ENCODE measurements at places on chromosomes 2 and 18. TPM values are rescaled to one million over a fixed set of nuclear protein-coding genes. Genes with fewer than 3 reads are reported as not detected.

DNA sequence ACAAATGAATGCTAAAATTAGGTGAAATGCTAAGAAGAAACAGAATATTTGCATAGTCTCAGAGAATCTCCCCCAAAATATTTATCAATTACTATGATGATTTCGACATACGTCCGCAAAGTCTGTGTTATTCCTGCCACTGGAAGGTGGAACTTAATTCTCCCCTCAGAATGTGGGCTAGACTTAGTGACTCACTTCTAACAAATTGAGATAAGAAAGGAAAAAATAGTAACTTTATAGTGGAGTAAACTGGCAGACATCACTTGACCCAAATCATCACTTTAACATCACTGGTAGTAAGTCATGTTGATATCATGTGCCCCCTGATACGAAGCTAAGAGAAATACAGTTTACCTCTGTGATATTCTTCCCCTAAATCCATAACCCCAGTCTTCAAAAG lies 23.5 kb downstream of the HADHB start:
- peak overlapping the region; percentile 89 for H3K27ac ChIP-seq
- H3K4me1 ChIP-seq, result peaks cover 46% of the 10 kb centered on the region
- no peaks in the 10 kb centered on the region for H3K27me3 ChIP-seq
- peaks cover 51% of the 10 kb centered on the region for H3K36me3 ChIP-seq
- DNase-seq, result no peak

DNA sequence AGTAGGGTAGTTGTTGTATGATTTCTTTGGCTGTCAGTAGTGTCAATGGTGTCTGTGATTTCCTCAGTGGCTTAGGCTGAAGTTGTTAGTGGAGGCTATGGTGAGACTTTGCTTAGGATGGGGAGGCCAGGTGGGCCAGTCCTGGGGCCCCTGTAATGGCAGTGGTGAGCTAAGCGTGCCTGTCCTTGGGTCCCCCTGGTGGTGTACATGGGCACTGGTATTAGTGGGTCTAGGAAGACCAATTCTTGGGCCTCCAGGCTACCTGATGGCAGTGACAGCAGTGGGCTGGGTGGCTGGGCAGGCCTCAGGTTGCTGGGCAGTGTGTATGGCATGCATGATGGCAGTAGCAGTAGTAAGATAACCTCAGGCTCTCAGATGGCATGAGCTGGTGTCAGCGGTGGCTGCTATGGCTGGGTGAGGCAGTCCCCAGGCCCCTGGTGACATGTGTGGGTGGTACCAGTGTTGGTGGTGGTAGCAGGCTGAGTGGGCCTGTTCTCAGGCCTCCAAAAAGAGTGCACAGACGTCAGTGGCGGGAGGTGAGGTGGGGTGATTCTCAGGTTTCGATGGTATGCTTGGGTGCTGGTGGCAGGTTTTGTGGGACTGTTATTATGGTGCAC lies 103.2 kb downstream of the KLHL14 start:
- H3K27ac ChIP-seq, result no peak overlapping the region
- H3K36me3 ChIP-seq, result no peaks in the 10 kb centered on the region
- H3K4me3 ChIP-seq, result no peak overlapping the region
- no peaks in the 10 kb centered on the region for H3K4me1 ChIP-seq
- H3K27me3 ChIP-seq, result no peaks in the 10 kb centered on the region
- no peak for DNase-seq

DNA sequence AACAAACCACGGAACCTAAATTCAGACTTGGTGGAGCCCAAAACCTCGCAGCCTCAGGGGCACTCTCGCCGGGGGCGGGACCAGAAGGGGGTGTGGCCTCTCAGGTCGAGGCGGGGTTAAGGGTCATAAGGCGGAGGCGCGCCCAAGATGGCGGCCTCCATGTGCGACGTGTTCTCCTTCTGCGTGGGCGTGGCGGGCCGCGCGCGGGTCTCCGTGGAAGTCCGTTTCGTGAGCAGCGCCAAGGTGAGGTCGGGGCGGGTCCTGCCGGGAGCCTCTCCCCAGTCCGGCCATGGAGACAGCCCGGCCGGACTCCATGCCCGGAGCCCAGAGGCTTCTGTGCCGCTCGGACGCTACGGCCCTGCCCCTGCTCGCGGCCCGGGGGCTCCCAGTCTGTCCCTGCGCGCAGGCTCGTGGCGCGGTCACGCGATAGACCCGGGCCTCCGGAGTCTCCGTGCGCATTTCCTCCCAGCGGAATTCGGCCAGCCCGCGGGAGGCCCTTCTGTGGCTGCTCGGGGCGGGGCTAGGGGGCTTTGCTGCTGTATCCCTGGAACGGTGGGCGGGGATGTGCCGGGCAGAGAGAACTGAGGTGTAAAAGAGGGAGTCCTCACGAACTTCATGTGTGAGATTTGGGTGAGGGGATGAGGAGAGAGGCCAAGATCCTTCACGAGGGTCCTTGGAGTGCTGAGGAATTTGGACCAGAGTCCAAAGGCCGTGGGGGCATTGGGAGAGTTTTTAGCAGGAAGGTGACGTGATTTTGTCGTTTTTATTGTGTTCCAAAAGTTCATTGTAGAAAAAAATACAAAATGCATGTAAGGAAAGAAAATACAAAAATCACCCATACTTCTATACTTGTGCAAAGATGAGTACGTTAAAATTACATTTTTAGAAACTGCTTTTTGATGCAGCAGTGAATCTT lies at the start of gene SMYD5:
Gene SMYD5 (plus strand): TSS at position 126 of the 916 bp plus-strand sequence. CDS start 22 bp downstream, at position 148.
- peak within 1 kb of the TSS; percentile 75 for H3K27ac ChIP-seq
- H3K4me1 ChIP-seq, result peaks cover 38% of the 10 kb centered on the region
- DNase-seq, result peak; percentile 85
- H3K36me3 ChIP-seq, result no peaks in the 10 kb centered on the region
- peak within 1 kb of the TSS; percentile 92 for H3K4me3 ChIP-seq

DNA sequence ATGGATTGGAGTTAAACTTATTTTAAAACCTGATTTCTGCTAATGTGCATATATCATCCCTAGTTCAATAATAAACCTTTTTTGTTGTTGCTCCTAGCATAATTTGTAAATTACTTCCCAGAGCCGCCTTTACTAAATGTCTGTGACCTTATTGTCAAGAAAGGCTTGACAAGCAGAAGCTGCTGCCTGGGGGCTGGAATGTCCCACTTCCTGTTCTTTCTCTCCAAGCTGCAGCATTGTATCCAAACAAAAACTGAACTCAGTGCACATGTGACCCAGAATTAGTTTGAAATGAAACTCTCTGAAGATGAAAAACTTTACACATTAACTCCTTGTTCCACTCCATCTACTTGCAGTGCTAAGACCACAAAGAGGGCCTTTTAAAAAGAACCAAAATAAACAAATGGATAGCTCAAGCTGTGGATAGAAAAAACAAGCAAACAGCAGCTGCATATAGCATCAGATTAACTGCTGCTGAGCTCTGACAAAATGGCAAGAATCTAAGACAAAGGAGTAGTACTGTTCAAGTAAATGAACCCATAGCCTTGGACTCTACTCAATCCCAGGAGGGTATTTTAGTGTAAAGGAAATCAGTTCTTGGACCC lies 99.8 kb upstream of the NEUROD1 start:
- no peak overlapping the region for H3K4me3 ChIP-seq
- peaks cover 12% of the 10 kb centered on the region for H3K4me1 ChIP-seq
- no peak for DNase-seq
- peak overlapping the region; percentile 16 for H3K27ac ChIP-seq

UGT1A10 gene
- not detected for total RNA-seq

SLC35F6 gene
- total RNA-seq, result 19.6 TPM

ZNF804A gene
- total RNA-seq, result not detected

ANKRD53 gene
- total RNA-seq, result 0.33 TPM

- peak; percentile 62 for DNase-seq
- peaks cover 73% of the 10 kb centered on the region for H3K4me1 ChIP-seq
- H3K27me3 ChIP-seq, result no peaks in the 10 kb centered on the region
- peak overlapping the region; percentile 3 for H3K4me3 ChIP-seq
Measured at GRCh38 chr2:45882707-45883602, 231.5 kb downstream of the PRKCE start.

- DNase-seq, result no peak
- peaks cover 10% of the 10 kb centered on the region for H3K4me1 ChIP-seq
- no peaks in the 10 kb centered on the region for H3K36me3 ChIP-seq
- H3K4me3 ChIP-seq, result no peak overlapping the region
- no peaks in the 10 kb centered on the region for H3K27me3 ChIP-seq
- H3K27ac ChIP-seq, result peak overlapping the region; percentile 55
Measured at GRCh38 chr2:119579424-119580295, 35.4 kb downstream of the CFAP221 start.

- H3K36me3 ChIP-seq, result no peaks in the 10 kb centered on the region
- no peak for DNase-seq
- no peak overlapping the region for H3K27ac ChIP-seq
- no peak overlapping the region for H3K4me3 ChIP-seq
Measured at GRCh38 chr2:215746887-215747615, 266.3 kb downstream of the MREG start.

IL36G gene
- not detected for total RNA-seq

DNA sequence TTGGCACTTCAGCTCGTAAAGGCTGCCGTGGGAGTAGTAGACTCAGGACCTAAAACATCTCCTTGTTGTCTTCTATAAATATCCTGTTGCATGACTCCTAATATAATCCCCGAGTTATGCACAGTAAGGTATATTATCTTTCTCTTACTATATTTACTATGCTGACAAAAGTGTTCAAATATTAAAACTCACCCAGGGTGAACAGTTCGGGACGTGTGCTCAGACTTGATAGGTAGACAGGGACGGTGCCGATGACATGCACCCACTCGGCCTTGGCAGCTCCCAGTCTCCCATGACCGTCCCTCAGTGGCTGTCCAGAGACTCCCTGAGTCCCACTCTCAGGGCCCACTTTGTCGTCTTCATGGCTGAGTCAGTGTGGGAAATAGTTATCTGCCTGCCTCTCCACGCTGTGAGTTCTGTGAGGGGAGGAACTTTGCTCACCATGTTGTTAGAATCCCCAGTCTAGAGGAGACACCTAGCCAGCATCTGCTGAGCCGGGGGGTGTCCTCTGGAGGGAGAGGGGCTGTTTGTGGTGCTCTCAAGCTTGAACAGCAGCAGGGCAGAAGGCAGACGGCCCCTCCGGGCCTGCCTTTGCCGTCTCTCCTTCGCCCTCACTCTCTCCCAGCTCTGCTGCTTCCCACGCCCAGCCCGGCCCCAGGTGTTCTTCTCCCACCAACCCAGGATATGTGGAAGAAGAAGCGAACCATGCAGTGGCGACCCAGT lies 75.0 kb downstream of the DGKD start:
- peak overlapping the region; percentile 11 for H3K4me3 ChIP-seq
- peaks cover 77% of the 10 kb centered on the region for H3K4me1 ChIP-seq
- peak overlapping the region; percentile 73 for H3K27ac ChIP-seq
- DNase-seq, result no peak
- H3K36me3 ChIP-seq, result peaks cover 2% of the 10 kb centered on the region
- no peaks in the 10 kb centered on the region for H3K27me3 ChIP-seq

GRCh38 chr2:173402405-173402974 lies 47.8 kb downstream of the CDCA7 start:
- peaks cover 14% of the 10 kb centered on the region for H3K4me1 ChIP-seq
- H3K27ac ChIP-seq, result peak overlapping the region; percentile 23

DNA sequence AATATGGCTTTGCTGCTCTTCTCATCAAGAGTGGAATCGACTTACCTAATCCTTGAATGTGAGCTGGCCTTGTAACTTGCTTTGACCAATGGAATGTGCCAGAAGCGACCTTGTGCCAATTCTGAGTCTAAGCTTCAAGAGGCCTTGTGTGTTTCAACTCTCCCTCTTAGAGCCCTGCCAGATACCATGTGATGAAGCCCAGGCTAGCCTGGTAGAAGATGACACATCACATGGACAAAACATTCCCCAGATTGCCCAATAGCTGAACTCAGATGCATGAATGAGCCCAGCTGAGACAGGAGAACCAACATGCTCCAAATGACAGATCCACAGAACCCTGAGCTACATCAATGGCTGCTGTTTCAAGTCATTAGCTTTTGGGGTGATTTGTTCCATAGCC lies 4.2 kb upstream of the KLHL14 start:
- no peaks in the 10 kb centered on the region for H3K4me1 ChIP-seq
- peaks cover 16% of the 10 kb centered on the region for H3K27me3 ChIP-seq
- H3K27ac ChIP-seq, result no peak overlapping the region
- H3K36me3 ChIP-seq, result no peaks in the 10 kb centered on the region

GRCh38 chr2:121771976-121772742 lies 16.7 kb downstream of the TSN start:
- H3K4me3 ChIP-seq, result no peak overlapping the region
- no peak for DNase-seq
- H3K36me3 ChIP-seq, result peaks cover 20% of the 10 kb centered on the region
- no peaks in the 10 kb centered on the region for H3K27me3 ChIP-seq
- no peak overlapping the region for H3K27ac ChIP-seq

DNA sequence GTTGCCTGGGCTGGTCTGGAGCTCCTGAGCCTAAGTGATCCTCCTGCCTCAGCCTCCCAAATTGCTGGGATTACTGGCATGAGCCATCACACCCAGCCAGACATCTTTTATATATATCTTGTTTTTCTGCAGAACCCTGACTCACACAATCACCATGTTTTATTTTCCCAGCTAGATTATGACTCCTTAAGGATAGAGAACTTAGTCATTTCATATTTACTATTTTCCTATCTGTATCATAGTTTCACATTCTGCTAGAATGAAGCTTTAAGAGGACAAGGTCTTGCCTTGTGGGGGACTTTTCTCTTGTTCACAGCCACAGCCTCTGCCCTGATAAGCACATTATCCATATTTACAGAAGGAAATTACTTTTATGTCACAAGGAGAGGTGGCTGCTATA lies 73.9 kb downstream of the LBH start:
- DNase-seq, result no peak
- no peaks in the 10 kb centered on the region for H3K27me3 ChIP-seq
- H3K27ac ChIP-seq, result no peak overlapping the region
- no peak overlapping the region for H3K4me3 ChIP-seq
- H3K36me3 ChIP-seq, result no peaks in the 10 kb centered on the region

SPATA3 gene
- not detected for total RNA-seq

- no peak overlapping the region for H3K27ac ChIP-seq
- H3K27me3 ChIP-seq, result no peaks in the 10 kb centered on the region
- H3K36me3 ChIP-seq, result peaks cover 18% of the 10 kb centered on the region
- no peak overlapping the region for H3K4me3 ChIP-seq
- H3K4me1 ChIP-seq, result peaks cover 10% of the 10 kb centered on the region
Measured at GRCh38 chr18:76972846-76973519, 150.6 kb downstream of the ZNF236 start.

DUSP2 gene
- 0.82 TPM for total RNA-seq

- no peak overlapping the region for H3K4me3 ChIP-seq
- DNase-seq, result no peak
- no peaks in the 10 kb centered on the region for H3K27me3 ChIP-seq
- H3K36me3 ChIP-seq, result no peaks in the 10 kb centered on the region
- peaks cover 97% of the 10 kb centered on the region for H3K4me1 ChIP-seq
Measured at GRCh38 chr2:6926071-6926732, 9.0 kb downstream of the RNF144A start.

- H3K36me3 ChIP-seq, result no peaks in the 10 kb centered on the region
- H3K4me1 ChIP-seq, result peaks cover 19% of the 10 kb centered on the region
- H3K4me3 ChIP-seq, result no peak overlapping the region
- DNase-seq, result no peak
- no peaks in the 10 kb centered on the region for H3K27me3 ChIP-seq
- H3K27ac ChIP-seq, result no peak overlapping the region
Measured at GRCh38 chr2:220334210-220334609, 706.8 kb downstream of the SLC4A3 start.

All from left ventricle myocardium inferior (tissue), 1 donor.